Left renal pelvis (tissue), 4 donors: ENCODE measurements at places on chromosomes 7 and 10.

- no peak for DNase-seq
These were observed 248.7 kb upstream of the NPVF start for GRCh38 chr7:25476863-25477499.

GRCh38 chr7:74511345-74511744 lies 57.6 kb downstream of the GTF2IRD1 start:
- DNase-seq, result no peak

DNA sequence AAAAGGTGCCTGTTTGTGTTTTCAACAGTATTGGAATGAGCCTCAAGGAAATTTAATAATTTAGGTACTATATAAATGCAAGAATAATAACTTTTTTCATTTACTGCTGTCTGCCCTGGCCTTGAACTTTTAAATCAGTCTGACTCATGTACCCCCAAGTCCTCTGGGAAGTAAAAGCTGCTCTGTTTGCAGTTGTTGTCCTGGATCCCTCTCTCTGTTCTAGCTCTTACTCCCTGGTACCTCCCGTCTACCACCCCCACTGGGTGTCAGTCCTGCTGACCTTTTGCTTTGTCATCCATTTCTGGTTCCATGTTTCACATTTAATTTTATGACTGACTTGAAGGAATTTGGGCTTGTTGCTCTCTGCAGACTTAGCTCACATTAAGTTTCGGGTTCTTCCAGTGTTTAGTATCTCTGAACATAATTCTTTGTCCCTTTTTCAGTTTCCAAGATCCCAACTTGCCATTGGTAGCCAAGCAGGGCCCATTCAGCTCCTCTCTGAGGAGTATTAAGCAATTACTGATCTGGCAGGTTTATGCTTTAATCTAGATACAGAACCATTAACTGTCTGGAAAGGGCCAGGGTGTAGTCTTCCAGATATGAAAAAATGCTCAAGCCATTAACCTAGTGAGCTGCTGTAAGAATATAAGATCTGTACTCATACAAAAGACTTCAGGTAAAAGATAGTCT lies 208.7 kb upstream of the FAM3C start:
- no peak for DNase-seq

- DNase-seq, result no peak
These were observed 698.9 kb downstream of the PARD3 start for GRCh38 chr10:34116220-34116641.

- DNase-seq, result no peak
These were observed 64.8 kb upstream of the GRM8 start for GRCh38 chr7:127317447-127317961.

DNA sequence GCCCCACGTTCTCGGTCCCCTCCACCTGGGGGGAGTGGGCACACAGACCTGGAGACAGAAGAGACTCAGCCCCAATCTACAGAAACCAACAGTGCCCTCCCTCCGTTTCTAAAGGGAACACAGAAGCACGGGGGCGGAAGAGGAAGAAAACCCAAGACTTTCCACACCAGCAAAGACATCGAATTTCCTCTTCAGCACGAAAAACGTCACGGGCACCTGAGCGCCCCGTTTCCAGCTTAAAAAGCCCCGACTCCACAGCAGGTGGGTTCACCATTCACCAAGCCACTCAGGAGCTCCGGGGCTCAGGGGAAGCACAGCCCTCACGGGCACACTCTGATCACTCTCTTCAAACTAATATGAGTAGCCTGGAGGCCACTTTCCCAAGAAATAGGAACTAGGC lies 19.6 kb downstream of the NUDT1 start:
- DNase-seq, result no peak

GRCh38 chr7:69782917-69783684 lies 184.8 kb downstream of the AUTS2 start:
- peak; percentile 32 for DNase-seq

DNA sequence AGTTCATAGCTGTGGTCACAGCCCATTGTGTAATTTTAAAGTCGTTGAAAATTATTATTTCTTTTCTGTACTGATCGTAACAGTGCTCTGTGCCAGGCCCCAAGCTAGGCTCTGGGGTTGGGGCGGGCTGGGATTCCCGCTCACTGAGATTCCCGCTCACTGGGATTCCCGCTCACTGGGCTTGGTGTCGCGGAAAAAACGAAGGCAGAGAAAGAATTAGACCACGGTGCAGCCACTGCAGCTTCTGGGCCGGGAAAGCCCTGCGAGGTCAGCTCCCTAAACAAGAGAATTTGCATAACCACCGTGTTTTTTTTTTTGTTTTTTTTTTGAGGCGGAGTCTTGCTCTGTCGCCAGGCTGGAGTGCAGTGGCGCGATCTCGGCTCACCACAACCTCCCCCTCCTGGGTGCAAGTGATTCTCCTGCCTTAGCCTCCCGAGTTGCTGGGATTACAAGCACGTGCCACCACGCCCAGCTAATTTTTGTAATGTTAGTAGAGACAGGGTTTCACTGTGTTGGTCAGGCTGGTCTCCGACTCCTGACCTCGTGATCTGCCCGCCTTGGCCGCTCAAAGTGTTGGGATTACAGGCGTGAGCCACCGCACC lies 31.2 kb downstream of the FOXK1 start:
- no peak for DNase-seq

DNA sequence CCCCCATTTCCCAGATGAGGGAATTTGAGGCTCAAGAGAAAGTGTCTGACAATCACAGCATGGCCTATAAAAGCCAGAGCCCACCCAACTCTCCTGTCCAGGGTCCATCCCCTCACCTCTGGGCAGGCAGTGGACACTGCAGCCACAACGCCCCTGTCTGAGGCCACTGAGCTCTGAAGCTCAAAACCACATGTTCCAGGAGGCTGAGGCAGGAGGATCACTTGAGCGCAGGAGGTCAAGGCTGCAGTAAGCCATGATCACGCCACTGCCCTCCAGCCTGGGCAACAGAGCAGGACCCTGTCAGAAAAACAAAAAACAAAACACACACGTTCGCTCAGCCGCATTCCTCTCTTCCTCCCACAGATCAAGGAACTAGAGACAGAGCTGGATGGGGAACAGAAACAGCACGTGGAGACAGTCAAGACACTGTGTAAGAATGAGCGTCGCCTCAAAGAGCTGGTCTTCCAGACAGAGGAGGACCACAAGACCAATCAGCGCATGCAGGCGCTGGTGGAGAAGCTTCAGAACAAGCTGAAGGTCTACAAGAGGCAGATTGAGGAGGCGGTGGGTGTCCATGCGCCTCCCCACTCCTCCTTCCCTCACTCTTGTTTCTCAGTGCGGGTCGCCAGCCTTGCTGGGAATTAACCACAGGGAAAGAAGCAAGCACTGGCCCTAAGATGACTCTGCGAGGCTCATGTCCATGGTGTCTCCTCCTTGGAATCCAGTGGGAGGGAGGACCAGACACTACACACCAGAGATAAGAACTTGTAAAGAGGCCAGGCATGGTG lies 20.0 kb upstream of the ARPC1A start:
- DNase-seq, result no peak

- no peak for DNase-seq
These were observed 7.5 kb downstream of the MTG1 start for GRCh38 chr10:133401500-133401899.

- DNase-seq, result no peak
These were observed 48.4 kb upstream of the GLI3 start for GRCh38 chr7:42285383-42285824.

GRCh38 chr10:75525067-75525466 lies 93.6 kb downstream of the LRMDA start:
- DNase-seq, result no peak

- no peak for DNase-seq
These were observed 132.3 kb downstream of the HECW1 start for GRCh38 chr7:43244784-43245183.

DNA sequence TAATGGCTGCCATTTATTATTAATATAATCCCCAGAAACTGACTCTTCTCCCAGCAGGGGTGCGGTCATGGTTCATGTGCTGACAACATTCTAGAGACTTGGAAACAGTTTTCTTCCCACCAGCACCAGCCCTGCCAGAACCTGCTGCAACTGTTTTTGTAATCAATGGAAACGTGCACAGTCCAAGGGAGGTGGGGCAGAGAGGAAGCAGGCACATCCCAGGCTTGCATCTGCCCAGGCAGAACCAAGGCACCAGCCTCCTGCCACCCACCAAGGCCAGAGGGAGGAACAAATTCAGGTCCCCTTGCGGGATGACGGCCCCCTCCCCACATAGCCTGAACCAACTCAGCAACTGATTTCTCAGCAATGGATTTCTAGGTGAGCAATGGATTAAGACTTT lies 119.0 kb downstream of the OAT start:
- no peak for DNase-seq

DNA sequence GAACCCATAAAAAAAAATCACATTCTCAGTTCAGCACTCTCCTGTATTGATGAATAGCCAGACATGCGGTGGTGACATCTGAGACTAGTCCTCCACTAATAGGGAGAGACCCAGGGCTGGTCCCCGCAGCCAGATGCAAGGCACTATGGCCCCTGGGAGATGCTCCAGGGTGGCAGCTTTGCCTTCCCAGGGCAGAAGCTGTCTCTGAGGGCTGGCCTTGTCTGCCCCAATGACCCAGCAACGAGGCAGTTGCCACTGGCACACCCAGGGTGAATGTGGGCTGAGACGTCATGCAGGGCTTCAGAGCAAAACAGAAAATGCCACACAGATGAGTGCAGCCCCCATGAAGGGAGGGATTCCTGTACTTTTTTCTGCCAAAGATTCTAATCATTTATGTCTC lies 50.1 kb upstream of the GDF10 start:
- no peak for DNase-seq

DNA sequence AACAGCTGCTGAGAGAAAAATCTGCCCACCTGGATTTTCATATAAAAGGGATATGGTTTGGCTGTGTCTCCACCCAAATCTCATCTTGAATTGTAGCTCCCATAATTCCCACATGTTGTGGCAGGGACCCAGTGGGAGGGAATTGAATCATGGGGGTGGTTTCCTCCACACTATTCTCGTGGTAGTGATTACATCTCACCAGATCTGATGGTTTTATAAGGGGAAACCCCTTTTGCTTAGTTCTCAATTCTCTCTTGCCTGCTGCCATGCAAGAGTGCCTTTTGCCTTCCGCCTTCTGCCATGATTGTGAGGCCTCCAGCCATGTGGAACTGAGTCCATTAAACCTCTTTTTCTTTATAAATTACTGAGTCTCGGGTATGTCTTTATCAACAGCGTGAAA lies 20.8 kb upstream of the MKI67 start:
- DNase-seq, result no peak

GRCh38 chr7:155533827-155534690 lies 12.3 kb downstream of the CNPY1 start:
- no peak for DNase-seq

- DNase-seq, result no peak
These were observed 33.3 kb downstream of the CHCHD3 start for GRCh38 chr7:133048589-133048988.

- DNase-seq, result no peak
These were observed 71.9 kb downstream of the PLXDC2 start for GRCh38 chr10:19888061-19888660.

DNA sequence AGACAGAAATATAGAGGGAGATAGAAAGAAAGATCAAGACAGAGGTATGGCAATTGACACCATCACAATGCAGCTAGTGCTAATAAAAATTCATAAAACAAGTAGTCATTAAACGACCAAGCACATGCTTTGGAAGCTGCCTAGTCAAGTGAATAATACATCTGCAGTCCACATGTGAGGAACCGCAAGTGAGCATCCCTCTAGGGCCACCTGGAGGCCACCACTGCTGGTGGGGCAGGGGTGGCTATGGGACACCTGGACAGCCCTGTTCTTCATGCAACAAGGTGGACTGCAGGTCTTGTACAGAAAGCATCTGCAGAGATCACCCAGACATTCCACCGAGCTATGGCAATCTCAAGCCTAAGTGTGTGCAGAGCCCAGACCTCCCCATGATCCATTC lies 451.1 kb upstream of the PFKP start:
- no peak for DNase-seq

- no peak for DNase-seq
These were observed 962.1 kb downstream of the KCNMA1 start for GRCh38 chr10:76675561-76675950.

DNA sequence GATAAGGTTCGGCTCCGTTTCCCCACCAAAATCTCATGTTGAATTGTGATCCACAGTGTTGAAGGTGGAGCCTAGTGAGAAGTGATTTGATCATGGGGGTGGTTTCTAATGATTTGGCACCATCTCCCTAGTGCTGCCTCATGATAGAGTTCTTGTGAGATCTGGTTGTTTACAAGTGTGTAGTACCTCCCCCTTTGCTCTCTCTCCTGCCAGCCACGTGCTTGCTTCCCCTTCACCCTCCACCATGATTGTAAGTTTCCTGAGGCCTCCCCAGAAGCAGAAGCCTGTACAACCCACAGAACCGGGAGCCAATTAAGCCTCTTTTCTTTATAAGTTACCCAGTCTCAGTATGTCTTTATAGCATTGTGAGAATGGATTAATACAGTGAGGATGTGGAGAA lies 12.1 kb upstream of the LRGUK start:
- no peak for DNase-seq

GRCh38 chr7:17097668-17098297 lies 200.7 kb upstream of the AHR start:
- no peak for DNase-seq

GRCh38 chr10:131012641-131012985 lies 298.9 kb downstream of the TCERG1L start:
- DNase-seq, result no peak

DNA sequence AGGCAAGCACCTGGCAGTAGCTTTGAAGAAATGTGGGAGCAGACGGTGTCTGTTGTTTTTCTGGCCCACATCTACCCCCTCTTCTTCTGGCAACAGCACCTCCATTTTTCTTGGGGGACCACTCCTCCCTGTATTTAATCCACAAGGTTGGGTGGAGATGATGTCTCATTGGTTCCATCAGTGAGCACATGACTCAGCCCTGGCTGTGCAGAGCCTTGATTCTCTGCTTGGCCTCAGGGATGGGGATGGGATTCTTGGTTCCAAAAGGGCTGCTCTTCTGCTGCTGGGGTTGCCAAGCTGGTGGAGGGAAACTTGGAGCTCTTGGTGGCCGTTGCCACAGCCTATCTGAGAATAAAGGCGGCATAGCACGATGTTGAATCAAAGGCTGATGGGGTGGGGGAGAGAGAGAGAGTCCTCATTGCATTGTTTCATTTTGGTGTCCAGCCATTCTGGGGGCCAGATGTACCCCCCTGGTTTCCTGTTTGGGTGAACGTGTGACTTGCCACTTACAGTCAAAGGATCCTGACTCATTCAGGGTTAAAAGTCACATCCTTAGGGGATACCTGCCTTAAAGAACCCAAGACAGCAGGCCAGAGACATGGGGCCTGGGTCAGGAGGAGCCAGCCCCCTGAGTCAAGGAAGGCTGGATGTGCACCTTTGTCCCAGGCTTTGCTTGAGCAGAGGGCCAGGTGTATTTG lies 25.9 kb downstream of the GRK5 start:
- DNase-seq, result no peak

DNA sequence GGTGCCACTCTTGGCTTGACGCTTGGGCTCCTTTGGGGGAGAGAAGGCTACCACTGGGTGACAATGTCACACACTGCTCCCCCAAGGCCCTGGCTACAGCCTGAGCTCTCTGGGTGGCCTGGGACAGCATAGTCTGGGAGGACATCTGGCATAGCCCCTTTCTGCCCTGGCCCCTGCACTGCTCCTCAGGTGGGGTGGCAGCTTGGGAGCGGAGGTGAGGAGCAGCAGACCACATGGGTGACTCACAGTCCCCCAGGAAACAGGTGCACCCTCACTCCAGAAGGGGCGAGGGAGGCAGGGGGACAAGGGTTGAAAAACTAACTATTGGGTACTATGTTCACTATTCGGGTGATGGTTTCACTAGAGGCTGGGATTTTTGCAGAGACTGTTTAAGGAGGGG lies 45.2 kb downstream of the NPTX2 start:
- no peak for DNase-seq

- no peak for DNase-seq
These were observed 6.5 kb upstream of the HERPUD2 start for GRCh38 chr7:35701287-35701900.

- no peak for DNase-seq
These were observed 187.8 kb downstream of the MAD1L1 start for GRCh38 chr7:2044883-2045471.
